ENCODE measurements at places on chromosomes 12 and 14. TPM values are rescaled to one million over a fixed set of nuclear protein-coding genes. Genes with fewer than 3 reads are reported as not detected.
A peak's percentile ranks its signal among the peaks of the same experiment; 100 is the strongest.

- no peak for DNase-seq
Measured at GRCh38 chr12:1692226-1692625, 1.4 kb downstream of the ADIPOR2 start.

DNA sequence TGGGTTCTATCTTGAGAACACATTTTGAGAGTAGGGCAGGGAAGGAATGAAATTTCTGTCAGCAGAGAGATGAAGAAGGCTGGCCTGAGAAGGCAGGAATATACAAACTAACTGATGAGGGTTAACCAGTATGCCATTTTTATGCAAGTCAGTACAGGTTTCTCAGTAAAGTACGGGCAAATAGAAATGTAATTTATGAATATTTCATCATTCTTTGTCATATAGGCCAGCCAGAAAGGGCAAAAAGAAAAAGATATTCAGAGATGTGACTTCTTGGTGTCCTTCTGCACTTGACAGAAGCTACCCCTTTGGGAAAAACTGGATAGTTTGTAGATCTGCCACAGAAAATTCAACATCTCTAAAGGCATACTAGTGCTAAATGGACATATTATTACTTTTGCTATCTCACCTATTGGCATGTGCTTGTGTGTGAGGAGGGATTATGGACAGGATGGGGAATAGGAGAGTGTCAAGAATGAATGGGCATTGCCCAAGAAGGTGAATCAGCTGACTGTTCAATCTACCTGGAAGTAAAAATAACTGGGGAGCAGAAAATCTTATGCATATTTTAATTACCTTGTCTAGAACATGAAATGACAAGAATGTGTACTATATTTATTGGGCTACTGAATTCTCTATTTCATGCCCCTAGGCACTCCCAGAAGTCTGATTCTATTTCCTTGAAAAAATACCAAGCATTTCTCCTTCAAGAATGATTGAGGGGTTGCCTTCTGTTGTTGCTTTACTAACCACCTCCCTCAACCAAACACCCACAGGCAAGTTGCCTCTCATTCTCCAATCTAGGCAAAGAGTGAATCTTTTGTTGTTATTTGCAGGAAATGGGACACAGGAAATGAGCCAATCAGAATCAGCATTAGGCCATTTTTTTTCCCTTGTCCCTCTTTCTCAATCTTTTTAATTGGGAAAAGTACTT lies 175.1 kb upstream of the SLC38A2 start:
- no peak for DNase-seq

DNA sequence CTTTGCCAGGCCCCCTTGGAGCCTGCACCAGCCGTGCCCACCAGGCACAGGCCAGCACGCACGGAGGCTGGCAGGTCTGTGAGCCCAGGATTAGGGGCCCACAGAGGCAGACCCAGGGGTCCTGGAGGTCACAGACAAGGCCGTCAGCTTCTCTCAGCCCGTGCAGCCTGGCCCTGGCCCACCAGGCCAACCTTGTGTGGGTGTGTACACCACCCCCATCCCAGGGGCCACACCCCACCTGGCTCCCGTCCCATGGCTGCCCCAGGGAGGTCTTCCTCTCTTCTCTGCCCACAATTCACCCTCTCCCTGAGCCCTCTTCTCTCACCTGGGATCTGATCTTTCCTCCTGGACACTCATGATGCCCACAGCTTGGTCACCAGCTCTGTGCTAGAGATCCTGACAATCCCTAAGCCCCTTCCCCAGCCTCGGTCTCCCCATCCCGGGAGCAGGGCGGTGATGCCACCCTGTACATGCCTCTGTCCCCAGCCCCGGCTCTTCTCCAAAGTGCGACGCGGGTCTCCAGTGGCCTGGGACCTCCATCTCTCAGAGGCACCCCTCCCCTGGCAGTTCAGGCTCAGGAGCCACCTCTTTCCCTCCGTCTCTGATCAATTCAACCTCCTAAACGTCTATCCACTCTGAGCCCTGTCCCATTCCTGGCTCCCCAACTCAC lies 31.1 kb upstream of the GPR132 start:
- no peak for DNase-seq

ADAMTS20 gene
- total RNA-seq: not detected

- DNase-seq: no peak
Measured at GRCh38 chr12:39062266-39062996, 157.0 kb upstream of the CPNE8 start.

DNA sequence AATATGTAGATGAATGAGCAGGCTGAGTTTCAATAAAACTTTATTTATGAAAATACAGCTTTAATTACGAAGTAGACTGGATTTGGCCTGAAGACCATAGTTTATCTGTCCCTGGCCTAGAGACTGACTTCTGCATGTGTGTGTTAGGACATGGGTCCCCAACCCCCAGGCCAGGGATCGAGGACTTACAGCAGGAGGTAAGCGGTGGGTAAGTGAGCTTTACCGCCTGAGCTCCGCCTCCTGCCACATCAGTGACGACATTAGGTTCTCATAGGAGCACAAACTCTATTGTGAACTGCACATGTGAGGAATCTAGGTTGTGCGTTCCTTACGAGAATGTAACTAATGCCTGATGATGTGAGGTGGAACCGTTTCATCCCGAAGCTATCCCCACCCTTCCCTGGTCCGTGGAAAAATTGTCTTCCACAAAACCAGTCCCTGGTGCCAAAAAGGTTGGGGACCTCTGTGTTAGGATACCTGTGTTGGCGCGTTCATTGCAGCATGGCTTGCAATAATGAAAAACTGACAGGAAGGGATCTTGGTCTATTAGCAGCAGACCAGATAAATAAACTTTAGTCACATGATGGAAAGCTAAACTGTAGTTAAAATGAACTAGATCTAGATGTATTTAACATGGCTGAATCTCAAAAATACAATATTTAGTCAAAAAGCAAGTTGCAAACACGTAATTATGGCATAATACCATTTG lies 4.1 kb downstream of the GLRX5 start:
- peak; percentile 9 for DNase-seq

TRHDE gene
- 0.98 TPM for total RNA-seq

- DNase-seq: no peak
Measured at GRCh38 chr12:106140223-106140986, 1.7 kb upstream of the NUAK1 start.

DNA sequence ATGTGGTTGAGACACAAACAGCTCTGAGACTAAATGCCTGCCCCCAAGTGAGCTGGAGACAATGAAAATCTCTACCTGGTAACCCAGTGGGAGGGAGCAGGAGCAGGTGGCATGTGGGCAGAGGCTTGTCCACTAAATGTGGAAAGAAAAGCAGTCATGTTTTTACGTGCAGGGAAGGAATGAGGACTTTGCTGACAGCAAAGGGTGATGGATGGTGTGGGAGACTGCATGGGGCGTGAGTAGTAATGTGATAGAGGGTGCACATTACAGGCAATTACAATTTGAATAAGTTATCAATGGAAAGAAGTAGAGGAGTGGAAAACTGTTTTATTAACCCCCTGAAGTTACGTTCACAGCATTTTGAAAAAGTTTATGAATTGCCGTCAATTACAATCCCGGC lies 176.6 kb downstream of the NRXN3 start:
- no peak for DNase-seq

DNA sequence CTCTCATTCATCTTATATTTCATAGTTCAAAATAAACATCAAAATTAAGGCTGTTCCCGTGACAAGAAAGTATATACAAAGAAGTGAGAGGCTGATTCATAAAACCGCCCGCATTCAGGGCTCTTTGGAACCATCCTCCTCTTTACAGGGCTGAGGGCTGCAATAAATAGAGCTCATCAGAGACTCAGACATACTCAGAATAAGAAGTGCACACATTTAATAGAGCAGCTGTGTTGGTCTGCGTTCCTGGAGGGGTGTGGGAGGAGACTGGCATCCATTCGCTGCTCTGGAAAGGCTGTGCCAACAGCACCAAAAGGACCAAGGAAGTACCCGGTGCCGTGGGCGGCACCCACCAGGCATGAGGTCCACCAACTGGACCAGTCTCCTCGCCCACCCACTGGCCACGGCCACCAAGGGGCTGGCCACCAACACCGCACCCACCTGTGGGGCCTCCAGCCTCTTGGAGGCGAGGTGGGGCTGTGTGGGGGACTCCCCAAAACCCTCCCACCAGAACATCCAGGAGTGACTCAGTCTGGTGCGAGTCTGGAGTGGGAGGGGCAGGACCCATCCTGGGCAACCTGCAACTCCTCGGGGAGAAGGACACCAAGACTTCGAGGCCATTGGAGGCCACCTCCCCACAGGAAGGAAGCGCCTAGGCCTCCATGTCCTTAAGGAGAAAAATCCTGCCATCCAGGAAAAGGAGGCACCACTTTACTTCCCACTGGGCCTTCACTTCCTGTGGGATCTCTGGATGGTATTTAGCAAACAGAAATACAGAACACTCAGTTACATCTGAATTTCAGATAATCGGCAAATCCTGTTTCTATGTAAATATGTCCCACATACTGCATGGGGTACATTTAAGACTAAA lies 32.7 kb downstream of the VCPKMT start:
- DNase-seq: no peak

GRCh38 chr12:124852911-124853427 lies 10.7 kb downstream of the SCARB1 start:
- no peak for DNase-seq
